ENCODE measurements at places on chromosomes 3 and 15.
A peak's percentile ranks its signal among the peaks of the same experiment; 100 is the strongest.

- DNase-seq, result peak; percentile 23
Measured at GRCh38 chr3:47612879-47613278, 34.2 kb upstream of the CSPG5 start.

- peak; percentile 2 for DNase-seq
Measured at GRCh38 chr15:47266566-47266965, 450.7 kb upstream of the SEMA6D start.

DNA sequence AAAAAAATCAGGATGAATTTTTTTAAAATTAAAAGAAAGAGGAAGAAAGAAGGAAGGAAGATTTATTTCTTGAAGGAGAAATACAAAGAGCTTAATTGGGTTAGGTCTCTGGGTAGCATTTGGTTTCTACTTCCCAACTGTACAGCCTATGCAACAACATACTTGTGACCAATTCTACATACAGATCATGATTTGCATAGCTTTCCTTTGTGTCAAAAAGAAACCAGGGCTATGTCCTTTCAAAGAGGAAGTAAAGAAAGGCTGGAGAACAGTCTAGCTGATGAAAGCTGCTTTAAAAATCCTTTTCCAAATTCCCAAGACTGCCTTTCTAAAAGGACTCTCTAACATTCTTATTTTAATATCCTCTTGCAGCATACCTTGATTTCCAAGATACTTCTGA, 6.1 kb upstream of the HGD start:
- DNase-seq, result peak; percentile 84

GRCh38 chr3:148512648-148513047, 185.1 kb upstream of the AGTR1 start:
- DNase-seq, result peak; percentile 41

GRCh38 chr3:154123906-154124305, 2.7 kb downstream of the ARHGEF26 start:
- DNase-seq, result peak; percentile 47

DNA sequence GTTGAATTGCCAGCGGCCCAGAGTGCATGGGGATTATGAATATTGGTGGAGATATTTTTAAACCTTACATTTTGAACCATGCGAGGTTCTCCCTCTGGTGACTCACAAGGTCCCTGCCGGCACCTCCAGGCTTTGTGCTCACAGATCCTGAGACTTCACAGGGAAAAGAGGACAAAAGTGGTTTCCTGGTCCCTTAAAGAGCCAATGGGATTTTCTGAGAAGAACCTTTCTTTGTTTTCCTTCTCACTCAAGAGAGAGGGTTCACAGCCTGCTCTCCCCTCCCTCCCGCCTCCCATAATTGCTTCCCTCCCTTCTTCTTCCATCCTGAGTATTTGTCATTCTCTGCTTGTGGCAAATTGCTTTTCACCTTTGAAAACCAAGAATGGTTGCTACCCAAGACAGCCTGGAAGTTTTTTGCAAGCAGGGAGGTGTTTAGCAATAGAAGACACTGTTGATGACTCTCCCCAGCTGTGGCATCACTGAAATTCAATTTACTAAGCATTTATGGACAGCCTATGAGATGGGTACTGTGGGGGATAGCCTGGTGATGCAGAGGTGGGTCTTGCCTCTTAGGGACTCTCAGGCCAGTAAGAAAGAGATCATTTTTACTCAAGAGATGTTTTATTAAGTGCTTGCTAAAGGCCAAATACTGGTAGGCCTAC, 76.6 kb downstream of the CPN2 start:
- peak; percentile 54 for DNase-seq

DNA sequence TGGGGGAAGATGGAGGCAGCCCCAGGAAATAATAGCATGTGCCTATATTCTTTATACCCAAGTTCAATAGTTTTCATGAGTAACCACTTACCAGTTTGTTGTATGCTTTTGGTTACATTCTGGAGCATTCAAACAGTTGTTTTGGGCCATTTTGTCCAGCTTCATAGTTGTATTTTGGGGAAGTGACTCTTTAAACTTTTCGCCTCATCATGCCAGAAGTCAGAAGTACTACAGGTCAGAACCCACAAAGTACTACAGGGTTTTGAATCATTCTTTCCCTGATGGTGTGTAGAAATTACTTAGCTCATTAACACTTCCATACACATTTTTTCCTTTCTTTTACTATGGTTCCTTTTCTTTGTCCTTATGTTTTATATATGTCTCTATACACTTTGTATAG, 210.6 kb downstream of the ARPP21 start:
- DNase-seq, result no peak

- DNase-seq, result peak; percentile 49
Measured at GRCh38 chr3:35677797-35678196, 38.5 kb downstream of the ARPP21 start.

DNA sequence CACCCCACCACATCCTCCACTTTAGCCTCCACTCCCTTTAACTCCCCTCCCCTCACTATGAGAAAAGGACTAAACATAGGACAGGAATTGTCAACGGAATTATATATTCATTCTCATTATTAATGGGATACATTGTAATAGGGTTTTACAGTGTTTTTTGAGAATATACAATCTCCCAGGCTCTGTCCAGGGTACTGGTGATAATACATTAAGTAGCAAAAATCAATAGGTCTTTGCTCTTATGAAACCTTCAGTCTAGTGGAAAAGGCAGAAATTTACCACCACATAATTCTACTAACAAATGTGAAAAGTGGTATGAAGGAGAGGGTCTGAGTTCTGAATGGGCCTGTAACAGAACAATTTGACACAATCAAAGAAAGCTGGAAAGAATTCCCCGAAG, 28.2 kb upstream of the IGSF11 start:
- no peak for DNase-seq

- DNase-seq, result no peak
Measured at GRCh38 chr3:11074451-11074850, 79.8 kb upstream of the HRH1 start.

DNA sequence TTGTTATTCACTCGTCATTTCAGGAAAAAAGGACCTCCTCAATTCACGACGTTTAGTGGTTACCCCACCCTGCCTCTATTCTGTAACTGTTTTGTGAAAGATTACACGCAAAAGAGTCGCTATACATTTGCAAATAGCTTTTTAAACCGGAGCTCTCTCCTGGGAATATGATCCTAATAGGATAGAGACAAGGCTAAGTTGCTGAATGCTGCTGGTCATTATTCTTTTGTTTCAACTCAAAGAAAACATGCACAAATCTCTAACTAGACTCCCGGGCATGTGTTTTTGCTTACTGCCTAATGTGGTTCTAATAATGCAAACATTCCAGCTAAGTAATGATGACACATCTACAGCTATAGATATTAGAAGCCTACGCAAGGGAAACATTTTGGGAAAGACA, 214.6 kb upstream of the MDFIC2 start:
- peak; percentile 92 for DNase-seq

GRCh38 chr15:78979456-78980320, 34.8 kb upstream of the CTSH start:
- DNase-seq, result peak; percentile 79

- DNase-seq, result peak; percentile 61
Measured at GRCh38 chr15:87873516-87873915, 383.0 kb downstream of the NTRK3 start.

DNA sequence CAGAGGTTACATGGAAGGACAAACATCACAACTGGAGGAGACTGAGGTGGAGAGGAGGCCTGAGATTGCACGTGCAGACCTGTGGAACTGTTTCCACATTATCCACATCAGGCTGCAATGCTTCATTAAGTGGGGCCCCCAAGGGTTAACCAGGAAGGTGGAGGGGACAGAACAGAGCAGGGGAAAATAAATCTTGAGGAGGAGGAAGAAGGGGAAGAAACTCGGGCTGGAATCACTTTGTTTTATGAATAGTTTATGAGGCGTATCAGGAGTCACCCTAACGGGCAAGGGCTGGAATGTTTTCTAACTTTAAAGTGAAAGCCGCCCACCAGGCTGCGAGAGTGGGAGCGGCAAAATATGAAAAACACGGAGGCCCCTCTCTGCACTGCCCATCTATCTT, 154.9 kb downstream of the WNT5A start:
- DNase-seq, result no peak

GRCh38 chr3:101010296-101010695, 17.1 kb upstream of the ABI3BP start:
- DNase-seq, result peak; percentile 96

DNA sequence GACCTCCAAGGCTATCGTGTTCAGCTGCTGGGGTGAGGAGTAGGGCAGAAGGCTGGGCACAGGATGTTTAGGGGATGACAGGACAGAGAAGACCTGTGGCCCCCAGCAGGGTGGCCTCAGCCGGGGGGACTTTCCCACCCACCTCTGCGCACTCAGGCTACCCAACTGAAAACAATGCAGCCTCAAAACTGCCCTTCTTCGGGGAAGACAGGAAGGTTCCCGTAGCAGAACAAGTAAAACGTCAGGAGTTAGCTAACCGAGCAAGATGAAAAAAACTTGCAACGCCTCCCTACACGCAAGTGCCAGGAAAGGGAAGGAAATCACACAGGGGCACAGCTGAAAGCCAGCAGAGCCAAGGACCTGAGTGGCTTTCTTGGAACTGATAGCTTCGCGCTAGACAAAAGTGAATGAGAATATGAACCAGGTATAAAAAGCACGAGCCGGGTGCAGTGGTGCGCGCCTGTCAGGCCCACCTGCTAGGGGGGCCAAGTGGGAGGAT, 38.4 kb upstream of the FURIN start:
- DNase-seq, result no peak

- peak; percentile 44 for DNase-seq
Measured at GRCh38 chr15:62165793-62166375, 799 bp upstream of the C2CD4B start.

GRCh38 chr15:26372706-26373105, 400.2 kb downstream of the GABRB3 start:
- DNase-seq, result no peak

- DNase-seq, result peak; percentile 97
Measured at GRCh38 chr3:177835917-177836316, 638.6 kb upstream of the TBL1XR1 start.

DNA sequence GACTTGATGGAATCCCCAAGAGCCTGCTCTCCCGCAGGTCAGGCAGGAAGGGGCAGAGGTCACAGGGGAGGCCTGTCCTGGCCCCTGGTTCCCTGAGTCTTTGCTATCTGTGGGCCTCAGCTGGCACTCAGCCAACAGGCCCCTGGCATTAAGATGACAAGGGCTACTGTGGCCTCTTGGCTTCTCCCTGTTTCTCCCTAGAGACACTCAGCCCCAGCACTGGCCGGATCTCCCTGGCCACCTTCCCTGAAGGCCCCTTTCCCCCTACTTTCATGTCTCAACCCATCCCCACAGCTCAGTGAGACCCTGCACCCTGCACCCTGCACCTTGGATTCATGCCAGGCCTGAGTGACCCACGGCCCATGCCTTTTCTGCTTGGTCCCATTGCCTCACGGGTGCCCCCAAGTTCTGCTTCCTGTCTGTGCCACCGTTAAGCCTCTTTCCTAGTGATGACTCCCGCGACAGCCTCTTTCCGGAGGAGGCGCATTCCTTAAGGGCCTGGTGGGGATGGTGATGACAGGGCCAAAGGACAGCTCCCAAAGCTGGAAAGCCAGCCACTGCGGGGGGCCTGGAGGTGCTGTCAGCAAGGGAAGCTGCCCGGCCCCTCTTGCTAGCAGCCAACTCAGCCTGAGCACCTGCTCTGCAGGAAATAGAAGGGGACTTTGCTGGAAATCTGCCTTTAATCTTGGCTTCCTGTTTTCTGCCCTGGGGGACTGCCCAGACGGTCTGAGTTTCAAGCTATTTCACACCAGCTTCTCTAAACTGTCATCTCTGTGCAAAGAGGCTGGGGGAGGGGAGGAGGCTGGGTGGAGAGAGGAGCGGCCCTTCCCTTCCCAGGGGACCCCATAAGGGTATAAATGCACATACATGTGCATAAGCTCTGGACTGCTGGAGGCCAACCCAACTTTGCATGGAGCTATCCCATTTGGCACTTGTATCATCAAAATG, 4.8 kb upstream of the CSK start:
- peak; percentile 48 for DNase-seq

DNA sequence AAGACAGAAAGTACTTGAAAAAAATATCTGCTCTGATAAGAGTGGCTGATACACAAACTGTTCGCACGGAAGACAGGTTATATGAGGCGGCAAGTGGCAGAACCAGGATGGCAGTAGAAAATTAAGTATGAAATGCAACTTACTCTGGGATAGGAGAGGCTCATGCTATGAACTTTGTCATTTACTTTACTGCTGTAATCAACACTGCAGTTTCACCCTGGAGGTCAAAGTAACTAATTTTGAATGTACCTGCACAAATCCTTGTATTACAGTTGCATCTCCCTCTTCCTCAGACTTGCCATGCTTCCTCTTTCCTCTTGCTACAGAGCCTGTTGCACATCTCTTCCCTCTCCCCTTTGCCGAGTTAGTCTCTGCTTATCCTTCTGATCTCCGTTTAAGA, 38.8 kb downstream of the HACL1 start:
- no peak for DNase-seq

DNA sequence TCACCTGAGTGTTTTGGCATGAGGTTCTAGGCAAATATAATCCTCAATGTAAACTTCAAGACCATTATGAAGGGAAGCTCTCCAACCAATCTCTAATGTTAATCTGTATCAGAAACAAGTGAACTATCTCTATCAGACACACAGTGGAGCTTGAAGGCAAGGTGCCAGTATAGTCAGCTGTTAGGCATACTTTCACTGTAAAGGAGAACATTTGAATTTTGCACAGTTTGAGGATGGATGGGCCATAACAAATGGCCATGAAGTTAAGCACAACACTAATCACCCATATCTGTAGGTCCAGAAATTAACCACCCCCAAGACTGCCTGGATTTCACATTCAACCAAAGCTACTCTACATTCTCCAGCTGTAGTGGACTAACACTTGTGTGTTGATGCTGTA, 69.1 kb upstream of the LMOD3 start:
- DNase-seq, result no peak

GRCh38 chr3:98957681-98958080, 56.2 kb upstream of the DCBLD2 start:
- DNase-seq, result no peak

DNA sequence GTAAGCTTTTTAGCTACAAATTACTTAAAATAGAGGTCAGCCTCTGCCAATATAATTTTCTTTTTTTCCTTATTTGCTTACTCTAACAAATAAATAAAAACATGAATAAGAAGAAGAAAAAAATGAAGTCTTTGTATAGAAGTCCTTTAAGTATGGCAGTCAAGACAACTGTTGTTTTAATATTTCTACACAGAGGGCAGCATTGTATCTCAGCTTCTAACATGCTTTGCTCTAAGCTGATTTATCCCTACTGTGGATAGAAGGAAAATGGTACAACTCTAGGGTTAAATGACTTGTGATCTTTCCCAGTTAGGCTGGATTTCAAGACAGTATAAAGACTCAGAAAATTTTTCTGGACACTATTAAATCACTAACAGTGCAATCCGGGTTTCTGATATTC, 104.3 kb upstream of the MEIS2 start:
- peak; percentile 5 for DNase-seq

GRCh38 chr3:28978092-28978491, 302.8 kb upstream of the RBMS3 start:
- no peak for DNase-seq
